Breast epithelium (tissue), 4 donors: ENCODE measurements at places on chromosomes 16 and 17.

DNA sequence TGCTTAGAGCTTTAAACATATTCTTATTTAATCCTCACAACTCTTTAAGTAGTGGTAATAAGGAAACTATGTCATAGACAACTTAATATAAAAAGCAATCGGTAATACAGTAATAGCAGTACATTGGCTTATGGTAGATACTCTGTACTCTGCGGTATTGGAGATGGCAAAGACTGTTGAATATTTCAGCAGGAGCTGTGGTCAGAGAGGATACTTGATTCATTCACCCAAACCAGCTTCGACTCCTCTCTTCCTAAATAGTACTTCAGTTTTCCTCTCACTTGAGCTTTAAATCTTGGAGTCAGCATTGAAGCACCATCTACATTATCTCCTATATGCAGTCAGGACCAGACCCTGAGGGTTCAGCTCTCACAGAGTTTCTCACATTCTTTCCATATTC is 169.3 kb downstream of the CYB561 start:
- no peak for DNase-seq

DNA sequence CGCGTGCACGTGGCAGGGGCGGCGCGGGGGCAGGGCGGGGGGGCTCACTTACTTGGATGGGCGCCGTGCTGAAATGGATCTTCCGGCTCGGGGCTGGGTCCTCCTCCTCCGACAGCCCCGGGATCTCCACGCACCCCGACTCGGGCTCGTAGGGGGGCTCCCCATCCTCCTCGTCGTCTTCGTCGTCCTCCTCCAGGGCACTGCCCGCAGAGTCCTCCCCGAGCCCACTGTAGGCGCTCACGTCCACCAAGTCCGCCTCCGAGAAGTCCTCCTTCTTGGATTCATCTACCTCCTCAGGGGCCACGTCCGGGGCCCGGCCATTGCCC is 1.4 kb downstream of the PPP1R9B start:
- DNase-seq, result no peak

GRCh38 chr16:7579454-7579853 is 246.8 kb downstream of the RBFOX1 start:
- no peak for DNase-seq

- no peak for DNase-seq
These were observed 408.4 kb upstream of the CDH5 start for GRCh38 chr16:65958086-65958485.

DNA sequence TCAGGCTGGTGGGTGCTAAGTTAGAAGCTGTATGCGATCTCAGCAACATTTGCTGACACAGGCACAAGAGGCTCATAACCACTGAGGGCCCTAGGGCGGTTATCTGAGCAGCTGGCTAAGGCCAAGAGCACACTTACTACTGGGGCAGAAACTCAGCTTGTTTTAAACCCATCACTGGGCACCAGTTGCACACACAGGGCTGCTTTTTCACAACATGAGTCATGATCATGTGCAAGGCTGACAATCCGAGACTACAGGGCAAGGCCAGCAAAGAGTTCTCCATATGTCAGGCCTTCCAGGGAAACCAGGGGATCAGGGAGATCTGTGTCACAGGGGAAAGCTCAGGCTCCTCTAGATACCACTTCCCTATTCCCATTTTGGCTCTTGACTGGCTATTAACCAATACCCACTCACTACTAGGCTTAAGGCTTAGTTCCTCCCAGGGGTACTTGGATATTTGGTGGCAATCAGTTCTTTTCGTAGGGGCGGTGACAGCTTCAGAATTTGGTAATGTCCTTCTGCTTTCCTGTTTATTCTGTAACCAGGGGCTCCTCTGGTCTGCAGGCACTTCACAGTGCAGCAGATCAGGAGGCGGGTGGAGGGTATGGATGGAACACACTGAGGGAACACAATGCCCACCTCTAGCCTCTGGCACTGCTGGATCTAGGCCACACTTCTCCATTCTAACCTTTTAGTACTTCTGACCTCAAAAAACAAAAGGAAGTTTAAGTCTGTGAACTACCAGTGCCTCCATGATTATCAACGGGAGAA is 44.9 kb upstream of the ERN1 start:
- DNase-seq, result no peak

- no peak for DNase-seq
These were observed 232.3 kb downstream of the WWOX start for GRCh38 chr16:78331731-78332130.

DNA sequence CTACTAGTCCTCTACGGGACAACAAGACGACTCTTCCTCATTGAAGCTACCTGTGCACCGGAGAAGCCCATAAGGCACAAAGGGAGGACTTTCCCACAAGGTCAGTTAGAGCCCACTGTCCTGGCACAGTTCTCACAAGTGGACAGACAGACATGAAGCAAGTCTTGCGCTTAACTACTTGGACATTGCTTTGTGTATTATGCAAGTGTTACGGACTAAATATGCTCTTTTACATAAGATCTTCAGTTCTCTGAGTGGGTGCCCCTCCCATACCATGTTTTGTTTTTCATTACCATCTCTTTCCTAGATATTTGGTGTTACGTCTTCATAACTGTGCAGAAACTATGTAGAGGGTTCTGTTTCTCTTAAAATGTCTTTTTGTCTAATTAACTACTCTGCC is 18.1 kb downstream of the ANKRD40CL start:
- no peak for DNase-seq

GRCh38 chr16:55272744-55273143 is 51.3 kb upstream of the IRX6 start:
- no peak for DNase-seq

GRCh38 chr17:4980644-4981216 is 6.7 kb downstream of the CAMTA2 start:
- DNase-seq, result no peak

GRCh38 chr17:30366536-30366935 is 12.2 kb upstream of the CPD start:
- DNase-seq, result no peak

- no peak for DNase-seq
These were observed 38.4 kb downstream of the ARHGAP23 start for GRCh38 chr17:38466346-38467315.

- DNase-seq, result no peak
These were observed 53.0 kb downstream of the SF3B3 start for GRCh38 chr16:70576431-70577255.

GRCh38 chr16:53841884-53842283 is 137.9 kb downstream of the FTO start:
- no peak for DNase-seq

DNA sequence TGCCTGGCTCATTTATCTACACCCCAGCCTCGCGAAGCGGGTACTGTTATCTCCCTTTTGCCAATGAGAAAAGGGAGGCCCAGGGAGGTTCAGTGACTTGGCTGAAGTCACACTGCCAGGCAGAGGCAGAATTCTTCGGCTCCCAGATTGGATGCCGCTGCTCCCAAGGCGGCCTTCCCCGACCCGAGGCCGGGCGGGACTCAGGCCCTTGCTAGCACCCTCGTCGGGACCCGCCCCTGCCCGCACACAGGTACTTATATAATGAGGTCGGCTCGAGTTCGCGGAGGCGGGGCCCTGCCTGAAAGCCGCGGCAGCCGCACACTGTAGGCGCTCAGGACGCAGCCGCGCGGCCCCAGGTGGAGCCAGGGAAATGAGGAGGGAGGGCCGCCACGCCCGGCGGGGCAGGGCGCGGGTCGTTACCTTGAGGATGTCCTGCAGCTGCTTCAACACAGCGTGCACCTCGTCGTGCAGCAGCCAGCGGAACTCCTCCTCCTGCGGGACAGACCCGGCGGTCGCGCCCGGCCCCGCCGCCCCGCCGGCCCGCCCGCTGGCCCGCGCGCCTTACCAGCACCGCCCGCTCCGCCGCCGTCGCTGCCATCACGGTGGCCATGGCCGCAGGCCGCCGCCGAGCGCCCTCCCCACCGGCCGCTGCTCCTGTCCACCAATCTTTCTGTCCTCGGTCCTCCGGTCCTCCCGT is at the start of gene ROGDI:
ROGDI (minus strand) TSS at position 672 of the 697 bp plus-strand sequence; CDS start at position 610, 62 bp downstream.
- peak; percentile 85 for DNase-seq

- no peak for DNase-seq
These were observed 160.8 kb downstream of the CA10 start for GRCh38 chr17:51997723-51998122.

DNA sequence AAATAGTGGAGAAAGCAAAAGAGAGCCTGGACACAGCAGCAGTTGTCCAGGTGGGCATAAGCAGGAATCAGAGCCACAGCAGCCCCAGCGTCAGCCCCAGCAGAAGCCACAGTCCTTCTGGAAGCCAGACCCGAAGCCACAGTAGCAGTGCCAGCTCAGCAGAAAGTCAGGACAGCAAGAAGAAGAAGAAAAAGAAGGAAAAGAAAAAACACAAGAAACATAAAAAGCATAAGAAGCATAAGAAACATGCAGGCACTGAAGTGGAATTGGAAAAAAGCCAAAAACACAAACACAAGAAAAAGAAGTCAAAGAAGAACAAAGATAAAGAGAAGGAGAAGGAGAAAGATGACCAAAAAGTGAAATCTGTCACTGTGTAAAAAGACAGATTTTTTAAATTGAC is 32.7 kb downstream of the RBBP6 start:
- no peak for DNase-seq

DNA sequence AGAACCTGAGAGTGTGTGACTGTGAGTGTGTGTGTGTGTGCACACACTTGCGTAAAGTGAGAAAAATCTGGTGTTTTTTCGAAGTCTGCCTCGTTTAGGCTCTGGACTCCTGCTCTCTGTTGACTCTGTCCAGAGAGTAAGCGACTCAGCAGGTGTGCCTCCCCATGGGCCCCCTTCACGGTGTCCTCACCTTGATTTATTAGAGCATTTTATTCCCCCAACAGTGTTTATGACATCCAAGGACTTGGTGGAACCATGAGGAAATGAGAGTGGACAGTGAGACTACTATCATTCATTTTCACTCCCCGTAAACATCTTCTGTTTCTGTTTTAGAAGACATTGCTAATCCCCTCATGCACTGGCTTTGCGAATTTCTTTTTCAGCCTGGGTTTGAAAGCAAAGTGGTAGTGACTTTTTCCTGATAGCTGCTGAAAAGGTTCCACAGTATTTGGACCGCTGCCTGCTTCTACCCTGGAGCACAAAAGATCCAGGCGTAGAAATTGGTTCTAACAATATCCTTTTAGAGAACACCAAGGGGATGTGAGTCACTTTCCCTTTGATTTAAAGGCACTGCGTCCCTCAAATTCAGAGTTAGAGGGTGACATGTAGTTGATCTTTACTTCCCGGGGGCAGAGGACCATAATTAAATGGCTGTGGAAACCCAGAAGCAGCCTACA is 218.2 kb downstream of the WWOX start:
- no peak for DNase-seq

DNA sequence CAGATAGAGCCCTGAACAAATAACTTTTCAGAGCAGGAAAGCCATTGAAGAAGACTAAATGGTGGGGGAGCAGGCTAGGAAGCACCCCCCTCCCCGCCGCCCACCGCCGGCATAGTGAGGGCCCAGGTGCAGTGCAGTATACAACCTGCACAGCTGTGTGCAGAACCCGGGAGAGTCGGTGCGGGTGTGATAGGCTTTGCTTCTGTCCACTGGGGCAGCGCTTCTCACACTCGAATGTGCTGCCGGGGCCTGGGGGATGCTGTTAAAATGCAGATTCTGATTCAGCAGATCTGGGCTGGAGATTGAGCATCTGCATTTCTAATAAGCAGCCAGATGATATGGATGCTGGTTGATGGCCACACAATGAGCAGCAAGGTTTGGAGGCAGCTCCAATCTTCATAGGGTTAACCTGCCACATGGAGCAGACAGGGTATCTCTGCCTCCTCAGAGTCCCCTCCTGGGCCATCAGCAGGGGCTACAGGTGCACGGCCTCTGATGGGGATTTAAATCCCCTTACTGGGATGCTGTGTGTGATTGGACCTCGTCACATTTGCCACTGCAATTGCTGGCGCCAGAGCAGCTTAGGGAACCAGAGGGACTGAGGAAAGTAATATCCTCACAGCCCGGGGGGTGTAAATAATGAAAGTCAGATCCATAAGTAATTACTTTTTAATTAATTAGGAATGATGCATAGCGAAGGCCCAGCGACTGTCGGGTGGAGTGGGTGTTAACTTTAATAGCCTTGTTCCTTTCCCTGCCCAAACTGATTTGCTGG is 172.0 kb upstream of the RPL38 start:
- DNase-seq, result no peak

GRCh38 chr16:30948667-30949649 is at the start of gene ORAI3:
Gene ORAI3 (plus strand): TSS chr16:30949068. CDS start chr16:30949290, 222 bp downstream.
- DNase-seq, result peak; percentile 68

DNA sequence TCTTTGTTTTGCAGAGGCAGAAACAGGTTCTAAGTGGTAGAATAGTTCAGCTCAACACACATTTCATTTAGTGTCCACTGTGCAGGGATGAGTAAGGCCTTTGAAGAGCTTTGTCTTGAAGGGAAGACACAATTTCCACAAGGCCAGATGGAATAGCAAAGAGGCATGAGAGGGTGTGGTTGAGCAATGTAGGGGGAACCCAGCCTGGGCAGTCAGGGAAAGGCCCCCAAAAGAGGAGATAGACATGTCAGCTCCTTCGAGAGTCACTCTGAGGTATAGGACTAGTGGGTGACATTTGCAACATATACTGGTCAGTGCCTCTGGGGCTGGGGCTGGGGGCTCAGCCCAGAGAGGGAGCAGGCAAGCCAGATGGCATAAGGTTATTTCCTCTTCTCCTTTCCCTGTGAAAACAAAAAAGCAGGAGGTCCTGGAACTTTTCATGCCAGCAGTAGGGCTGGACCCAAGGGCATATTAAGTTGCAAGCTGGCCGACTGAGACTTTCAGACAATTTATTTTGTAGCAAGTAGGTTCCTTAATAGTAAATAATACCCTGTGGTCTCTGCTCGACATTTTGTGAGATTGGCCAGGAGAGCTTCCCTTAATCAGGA is 7.1 kb downstream of the ALKBH5 start:
- DNase-seq, result no peak

- DNase-seq, result no peak
These were observed at the start of gene NPB for GRCh38 chr17:81902023-81902652. Gene NPB (plus strand): TSS chr17:81902238. CDS start chr17:81902278, 40 bp downstream.

GRCh38 chr16:67458121-67458641 is 22.8 kb downstream of the ATP6V0D1 start:
- no peak for DNase-seq

GRCh38 chr17:67434061-67434525 is 57.0 kb downstream of the PITPNC1 start:
- DNase-seq, result no peak

GRCh38 chr17:45393411-45393810 is 39.3 kb downstream of the ARHGAP27 start:
- no peak for DNase-seq

- no peak for DNase-seq
These were observed 69.6 kb upstream of the HS3ST3A1 start for GRCh38 chr17:13671341-13671740.
